ENCODE measurements at places on chromosomes 5 and 9. TPM values are rescaled to one million over a fixed set of nuclear protein-coding genes. Genes with fewer than 3 reads are reported as not detected.

- no peaks in the 10 kb centered on the region for H3K4me1 ChIP-seq
- no peak overlapping the region for H3K27ac ChIP-seq
- no peak for DNase-seq
- no peaks in the 10 kb centered on the region for H3K27me3 ChIP-seq
- H3K4me3 ChIP-seq: no peak overlapping the region
These were observed 1176.7 kb upstream of the CDH9 start for GRCh38 chr5:28215091-28215490.

DNA sequence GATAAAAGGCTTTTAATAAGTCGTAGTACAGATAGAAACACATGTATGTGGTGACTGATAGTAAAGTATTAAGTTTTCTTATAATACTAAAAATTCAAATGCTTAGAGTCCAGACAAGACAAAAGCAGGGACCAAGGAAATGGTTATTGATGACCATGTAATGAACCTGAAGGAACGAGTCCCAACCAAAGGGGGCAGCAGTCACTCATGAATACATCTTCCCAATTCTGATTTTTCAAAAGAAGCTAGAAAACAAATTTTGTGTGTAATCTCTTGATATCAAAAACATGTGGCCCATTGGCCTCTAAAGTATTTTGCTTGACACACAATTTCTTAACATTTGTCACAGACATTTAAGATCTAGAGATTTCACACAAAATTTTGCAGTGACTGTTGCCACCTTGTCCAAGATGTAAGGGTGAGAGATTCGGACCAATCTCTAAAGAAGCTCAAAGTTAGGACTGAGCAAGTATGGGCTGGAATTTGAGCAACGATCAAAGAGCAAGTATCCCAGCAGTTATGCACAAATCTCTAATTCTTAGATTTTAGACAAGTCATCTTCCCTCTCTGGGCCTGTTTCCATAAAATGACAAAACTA lies 66.8 kb downstream of the ARL15 start:
- no peak overlapping the region for H3K27ac ChIP-seq
- H3K36me3 ChIP-seq: no peaks in the 10 kb centered on the region
- no peak for DNase-seq
- no peak overlapping the region for H3K4me3 ChIP-seq

DNA sequence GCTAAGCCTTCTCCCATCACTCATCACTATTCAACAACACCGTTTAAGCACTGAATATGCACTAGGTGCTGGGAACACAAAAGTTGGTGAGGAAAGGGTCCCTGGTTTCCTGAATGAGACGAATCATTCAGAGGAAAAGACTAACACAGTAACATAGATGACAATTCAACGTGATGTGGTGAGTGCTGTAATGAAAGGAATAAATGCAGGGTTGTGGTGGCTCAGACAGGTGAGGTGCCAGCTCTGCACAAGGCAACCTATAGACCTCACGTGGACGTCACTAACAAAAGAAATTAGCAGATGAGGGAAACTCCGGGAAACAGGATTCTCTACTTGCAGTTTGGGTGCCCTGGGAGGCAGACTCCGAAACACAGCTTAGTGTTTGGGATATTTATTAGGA lies 40.0 kb upstream of the ERBIN start:
- DNase-seq: no peak
- H3K27ac ChIP-seq: no peak overlapping the region
- no peak overlapping the region for H3K4me3 ChIP-seq
- H3K27me3 ChIP-seq: no peaks in the 10 kb centered on the region
- H3K4me1 ChIP-seq: no peaks in the 10 kb centered on the region
- no peaks in the 10 kb centered on the region for H3K36me3 ChIP-seq

The PCDHB4 gene
- total RNA-seq: 4.2 TPM

All from uterus (tissue), 4 donors.